ENCODE measurements at places on chromosomes 5 and 9. TPM values are rescaled to one million over a fixed set of nuclear protein-coding genes. Genes with fewer than 3 reads are reported as not detected.

GRCh38 chr9:92035146-92035545 lies 80.1 kb downstream of the SPTLC1 start:
- peak; percentile 15 for DNase-seq

Gene ZBTB34
- total RNA-seq = 14.1 TPM

Gene FCN2
- total RNA-seq = not detected

Gene PHYHD1
- 32.6 TPM for total RNA-seq

Gene PTGER4
- total RNA-seq = 17.1 TPM

Gene GOLGA2
- total RNA-seq = 126 TPM
